CD14-positive monocyte (primary cell): ENCODE measurements at places on chromosomes 16 and 17.
A peak's percentile ranks its signal among the peaks of the same experiment; 100 is the strongest.

DNA sequence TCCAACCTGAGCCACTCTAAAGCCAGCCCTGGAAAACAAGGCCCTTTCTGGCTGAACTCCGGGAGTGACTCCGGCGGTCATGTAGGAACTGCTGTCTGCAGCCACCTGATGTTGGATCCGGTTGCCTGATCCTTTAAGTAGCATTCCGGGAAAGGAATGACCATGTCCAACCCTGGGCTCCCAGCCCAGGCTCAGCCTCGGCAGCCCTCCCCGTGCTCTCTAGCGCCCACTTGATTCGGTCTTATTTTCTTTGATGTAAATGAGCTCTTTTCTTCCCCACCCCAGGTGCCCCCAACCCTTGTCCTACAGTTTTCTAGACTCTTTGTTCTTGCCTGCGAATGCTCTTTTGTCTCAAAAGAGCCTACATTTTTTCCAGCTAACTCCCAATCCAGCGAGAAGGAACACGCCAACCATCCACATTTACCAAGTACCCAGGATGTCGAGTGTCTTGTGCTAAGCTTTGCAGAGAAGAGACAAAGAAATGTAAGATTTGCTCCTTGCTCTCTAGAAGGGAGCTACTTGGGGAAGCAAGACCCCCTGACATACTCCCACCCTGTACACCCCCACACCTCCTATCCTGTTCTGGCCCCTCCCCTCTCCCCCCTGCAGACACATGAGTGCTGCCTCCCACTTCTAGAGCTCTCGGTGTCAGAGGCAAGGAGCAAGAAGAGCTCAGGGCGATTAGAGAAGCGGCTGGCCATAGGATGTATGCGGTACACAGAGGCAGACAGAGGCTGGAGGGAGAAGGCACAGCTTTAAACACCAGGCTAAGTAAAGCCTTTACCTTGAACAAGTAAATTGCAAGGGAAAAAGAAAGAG lies 53.8 kb downstream of the COG7 start:
- DNase-seq, result no peak

DNA sequence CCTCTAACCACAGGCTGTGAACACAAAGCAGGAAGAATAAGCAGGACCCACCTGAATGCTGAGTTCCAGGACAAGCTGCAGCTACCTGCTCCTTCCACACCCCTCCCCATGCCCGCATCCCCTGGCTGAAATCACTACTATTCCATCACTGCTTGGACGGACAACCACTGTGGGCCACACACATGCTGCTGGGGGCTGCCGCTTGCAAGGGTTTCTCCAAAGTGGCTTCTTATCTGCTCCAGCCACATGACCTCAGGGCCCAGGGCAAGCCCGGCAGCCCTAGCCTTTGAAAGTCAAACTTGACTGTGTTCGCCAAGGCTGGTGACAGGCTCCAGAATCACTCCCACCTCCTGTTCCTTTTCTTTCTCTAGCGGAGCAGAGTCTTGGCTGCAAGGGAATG lies 18.4 kb downstream of the FA2H start:
- DNase-seq, result no peak

DNA sequence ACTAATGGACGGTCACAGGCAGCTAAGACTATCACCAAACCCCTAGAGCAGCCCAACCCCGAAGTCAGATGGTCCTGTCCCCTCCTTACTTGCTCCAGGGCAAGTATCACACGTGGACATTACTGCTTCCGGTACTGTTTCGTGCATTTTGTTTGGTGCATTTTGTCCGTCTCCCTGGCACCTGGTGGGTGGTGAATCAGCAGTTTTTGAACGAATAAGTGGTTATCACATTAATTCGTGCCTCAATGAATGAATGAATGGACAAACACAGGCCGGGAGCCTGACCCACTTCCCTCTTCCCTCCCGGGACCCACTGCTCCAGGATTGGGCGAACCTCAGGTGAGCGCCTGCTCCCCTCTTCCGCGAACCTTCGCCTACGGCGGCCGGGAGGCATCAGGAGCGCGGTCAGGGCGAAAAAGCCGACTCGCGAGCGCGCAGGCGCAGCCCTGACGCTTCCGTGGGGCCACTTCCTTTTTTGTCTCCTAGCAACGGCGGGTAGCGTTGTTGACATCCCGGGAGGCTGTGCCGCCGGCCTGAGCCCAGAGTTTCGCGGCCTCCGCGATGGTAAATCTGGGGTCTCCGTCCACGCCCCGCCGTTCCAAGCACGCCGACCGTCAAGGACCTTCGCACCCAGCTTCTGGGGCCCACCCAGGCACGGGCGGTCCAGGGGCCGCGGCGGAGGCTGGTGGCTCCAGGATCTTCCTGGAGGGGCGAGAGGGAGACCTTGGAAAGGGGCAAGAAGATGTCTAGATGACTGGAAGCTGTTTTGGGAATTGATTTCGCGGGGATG lies at the start of gene DYNLRB2:
Gene DYNLRB2 (plus strand): TSS at position 478 of the 790 bp plus-strand sequence. CDS start 84 bp downstream, at position 562.
- DNase-seq, result peak; percentile 91

- no peak for DNase-seq
Measured at GRCh38 chr16:81901484-81901883, 109.8 kb downstream of the SDR42E1 start.

- no peak for DNase-seq
Measured at GRCh38 chr17:76309461-76309860, 1.4 kb upstream of the QRICH2 start.

- DNase-seq, result no peak
Measured at GRCh38 chr17:21157586-21158370, 31.0 kb downstream of the DHRS7B start.

- no peak for DNase-seq
Measured at GRCh38 chr16:15494236-15494635, 59.8 kb downstream of the BMERB1 start.

DNA sequence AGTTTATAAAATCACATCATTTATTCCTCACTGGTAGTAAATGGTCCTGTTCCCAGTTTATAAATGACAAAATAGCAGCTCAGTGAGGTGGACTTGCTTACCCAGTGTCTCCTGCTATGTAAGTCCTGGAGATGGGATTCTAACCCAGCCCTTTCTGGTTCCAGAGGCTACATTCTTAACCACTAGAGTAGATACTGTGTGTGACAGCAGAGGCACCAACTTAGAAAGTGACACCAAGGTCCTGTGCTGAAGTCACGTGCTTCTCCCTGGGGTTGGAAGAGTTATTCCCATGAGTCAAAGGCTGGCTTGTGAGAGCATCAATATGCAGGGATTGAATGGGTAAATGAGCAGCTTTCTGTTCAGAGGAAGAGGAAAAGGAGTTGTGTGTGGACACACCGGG lies 167.3 kb upstream of the IRX3 start:
- no peak for DNase-seq

DNA sequence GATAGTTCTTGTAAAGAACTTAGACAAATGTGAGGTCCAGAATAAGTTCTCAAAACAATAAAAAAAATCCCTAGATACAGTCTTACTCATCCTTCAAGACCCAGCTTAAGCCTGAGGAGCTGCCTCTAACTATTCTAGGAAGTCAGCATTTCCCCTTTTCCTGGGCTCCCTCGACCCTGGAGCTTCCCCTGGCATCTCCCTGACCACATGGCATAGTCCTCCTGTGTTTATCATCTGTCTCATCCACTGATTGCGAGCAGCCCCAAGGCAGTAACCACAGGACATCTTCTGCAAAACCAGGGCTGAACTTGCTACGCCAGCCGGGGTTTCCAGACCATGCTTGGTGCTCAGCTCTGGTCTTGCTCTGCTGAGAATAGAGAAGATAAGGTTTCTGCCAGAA lies 36.7 kb upstream of the NLRP1 start:
- DNase-seq, result peak; percentile 14

DNA sequence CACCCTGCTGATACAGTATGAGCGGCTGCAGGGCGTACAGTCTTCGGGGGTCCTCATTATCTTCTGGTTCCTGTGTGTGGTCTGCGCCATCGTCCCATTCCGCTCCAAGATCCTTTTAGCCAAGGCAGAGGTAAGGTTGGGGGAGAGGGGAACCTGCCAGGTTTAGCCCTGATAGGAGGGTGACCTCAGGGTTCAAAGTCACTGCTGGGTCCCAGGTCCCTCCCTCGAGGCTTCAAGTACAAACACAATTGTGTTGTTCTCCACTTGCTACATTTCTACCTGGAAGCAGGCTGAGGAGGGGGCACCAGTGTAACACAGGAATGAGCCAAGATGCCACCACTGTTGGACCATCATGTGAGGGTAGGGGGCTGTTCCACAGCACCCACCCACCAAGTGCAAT lies 22.4 kb downstream of the ABCC3 start:
- DNase-seq, result no peak

GRCh38 chr17:17511881-17512858 lies 16.0 kb upstream of the RASD1 start:
- no peak for DNase-seq

DNA sequence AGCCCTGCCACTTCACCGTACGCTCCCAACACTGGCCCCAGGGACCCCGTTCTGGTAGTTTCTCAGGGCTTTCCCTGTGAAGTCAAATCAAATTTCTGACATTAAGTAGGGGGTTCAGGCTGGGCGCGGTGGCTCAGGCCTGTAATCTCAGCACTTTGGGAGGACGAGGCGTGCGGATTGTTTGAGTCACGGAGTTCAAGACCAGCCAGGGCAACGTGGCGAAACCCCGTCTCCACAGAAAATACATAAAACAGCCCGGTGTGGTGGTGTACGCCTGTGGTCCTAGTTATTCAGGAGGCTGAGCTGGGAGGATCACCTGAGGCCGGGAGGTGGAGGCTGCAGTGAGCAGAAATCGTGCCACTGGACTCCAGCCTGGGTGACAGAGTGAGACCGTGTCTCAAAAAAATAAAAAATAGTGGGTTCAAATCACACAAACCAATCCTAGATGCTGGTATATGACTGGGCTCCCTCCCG lies 632 bp downstream of the CYBC1 start:
- no peak for DNase-seq

DNA sequence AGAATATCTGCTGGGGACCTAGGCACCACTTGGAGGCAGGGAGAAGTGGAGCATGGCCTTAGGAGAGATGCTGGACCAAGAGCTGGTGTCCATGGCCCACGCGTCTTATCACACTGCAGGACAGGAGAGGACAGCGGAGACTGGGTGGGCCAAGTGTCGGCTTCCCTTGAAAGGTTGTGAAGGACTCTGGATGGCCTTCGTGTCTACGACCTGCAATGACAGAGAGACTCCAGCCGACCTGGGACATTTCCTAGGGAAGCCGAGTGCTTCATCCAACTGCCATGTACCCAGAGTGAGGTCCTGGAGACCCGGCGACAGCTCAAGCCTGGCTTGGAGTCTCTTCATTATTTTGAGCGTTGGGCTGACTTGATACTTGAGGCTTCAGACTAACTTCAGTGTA lies 20.5 kb downstream of the C1QTNF1 start:
- no peak for DNase-seq

- no peak for DNase-seq
Measured at GRCh38 chr16:20853981-20854620, 46.1 kb downstream of the DCUN1D3 start.

DNA sequence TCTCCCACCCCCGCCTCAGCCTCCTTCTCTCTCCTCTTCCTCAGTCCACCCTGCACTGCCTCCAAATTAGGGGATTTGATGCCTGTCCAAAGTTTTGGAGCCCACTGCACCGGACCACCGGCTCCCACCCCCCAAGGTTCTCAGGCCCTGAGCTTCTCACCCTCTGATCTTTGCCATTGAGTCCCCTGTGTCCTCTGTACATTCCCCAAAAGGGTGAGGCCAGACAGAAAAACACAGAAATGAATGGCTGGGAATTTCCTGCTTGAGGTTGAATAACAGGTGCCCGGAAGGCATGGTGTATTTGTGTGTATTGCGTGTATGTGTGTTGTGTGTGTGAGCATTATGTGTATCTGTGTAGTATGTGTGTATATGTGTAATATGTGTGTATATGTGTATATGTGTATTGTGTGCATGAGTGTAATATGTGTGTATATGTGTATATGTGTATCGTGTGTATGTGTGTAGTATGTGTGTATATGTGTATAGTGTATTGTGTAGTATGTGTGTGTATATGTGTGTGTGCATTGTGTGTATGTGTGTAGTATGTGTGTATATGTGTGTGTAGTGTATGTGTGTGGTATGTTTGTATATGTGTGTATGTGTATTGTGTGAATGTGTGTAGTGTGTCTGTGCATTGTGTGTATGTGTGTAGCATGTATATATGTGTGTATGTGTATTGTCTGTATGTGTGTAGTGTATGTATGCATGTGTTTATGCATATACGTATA lies 16.0 kb upstream of the CCL17 start:
- DNase-seq, result no peak

- peak; percentile 64 for DNase-seq
Measured at GRCh38 chr16:50267651-50268050, 1.3 kb downstream of the ADCY7 start.

GRCh38 chr16:25064937-25065336 lies 46.6 kb upstream of the LCMT1 start:
- DNase-seq, result no peak

DNA sequence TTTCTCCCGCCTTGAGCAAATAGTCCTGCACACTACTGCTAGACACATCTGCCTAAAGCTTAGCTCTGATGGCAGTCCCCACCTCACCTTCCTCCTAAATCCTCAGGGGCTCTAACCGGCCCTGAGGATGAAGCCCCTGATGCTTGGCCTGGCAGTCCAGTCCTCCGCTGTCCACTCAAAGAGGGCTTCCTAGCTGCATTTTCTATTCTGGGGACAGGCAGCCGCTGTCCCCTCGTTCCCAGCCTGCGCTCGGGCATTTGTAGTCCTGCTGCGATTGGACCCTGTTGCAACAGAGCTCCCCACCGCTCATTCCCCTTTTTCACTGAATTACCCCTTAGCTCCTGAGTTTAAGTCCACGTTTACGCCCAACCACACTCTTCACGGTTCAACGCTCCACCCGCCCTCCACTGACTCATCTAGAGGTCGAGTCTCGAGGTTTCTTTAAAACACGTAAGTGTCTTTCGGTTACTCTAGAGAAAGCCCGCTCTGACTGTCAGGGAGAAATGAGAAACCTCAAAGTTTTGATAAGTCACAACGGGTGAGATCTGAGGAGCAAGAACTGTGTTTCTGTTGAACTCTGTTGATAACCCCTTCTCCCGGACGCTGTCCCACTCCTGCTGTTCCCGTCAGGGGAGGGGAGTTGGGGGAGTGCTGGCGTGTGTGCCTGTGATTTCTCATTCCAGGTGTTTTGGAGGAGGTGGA lies 4.5 kb downstream of the CCR7 start:
- DNase-seq, result peak; percentile 82

DNA sequence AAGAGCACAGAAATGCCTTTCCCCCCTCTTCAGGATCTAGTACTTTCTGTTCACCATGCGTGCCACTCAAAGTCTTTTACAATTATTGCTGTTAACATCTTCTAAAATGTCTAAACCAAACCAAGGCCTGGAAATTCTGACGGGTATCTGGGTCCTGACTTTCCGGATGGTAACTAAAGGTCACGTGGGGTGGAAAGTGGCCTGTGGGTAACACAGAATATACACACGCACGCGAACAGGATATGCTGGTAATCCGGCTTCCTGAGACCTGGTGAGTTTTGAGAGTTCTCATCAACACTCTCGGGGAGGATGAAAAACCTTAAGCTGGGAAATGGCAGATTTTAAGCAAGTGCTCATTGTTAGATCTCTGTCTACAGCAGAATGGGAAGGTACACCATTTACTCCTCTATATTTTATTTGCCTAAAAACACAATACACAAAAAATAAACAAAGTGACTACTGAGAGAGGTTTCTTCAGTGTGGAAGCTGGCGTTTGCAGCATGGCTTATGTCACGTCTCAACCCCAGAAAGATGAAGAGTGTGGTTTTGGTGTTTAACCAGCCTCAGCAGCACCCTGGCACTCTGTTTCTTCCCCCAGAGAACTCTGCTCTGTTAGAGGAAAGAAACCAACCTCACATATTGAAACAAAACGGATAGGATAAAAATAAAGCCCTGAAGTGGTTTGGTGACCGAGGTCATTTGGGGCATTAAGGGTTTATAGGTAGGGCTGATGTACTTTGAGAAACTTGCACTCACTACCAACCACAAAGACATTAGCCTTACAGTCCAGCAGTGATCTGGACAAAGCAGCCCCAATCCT lies 37.3 kb downstream of the SMG6 start:
- DNase-seq, result no peak
